Stimulated activated CD8-positive, alpha-beta memory T cell treated with anti-CD3 and anti-CD28 coated beads, Interleukin-15, amount 100 ng/mL, for 4 hours (primary cell): ENCODE measurements at places on chromosomes 4 and X.

GRCh38 chr4:139887962-139888735 lies 222.5 kb downstream of the MGST2 start:
- DNase-seq = no peak

DNA sequence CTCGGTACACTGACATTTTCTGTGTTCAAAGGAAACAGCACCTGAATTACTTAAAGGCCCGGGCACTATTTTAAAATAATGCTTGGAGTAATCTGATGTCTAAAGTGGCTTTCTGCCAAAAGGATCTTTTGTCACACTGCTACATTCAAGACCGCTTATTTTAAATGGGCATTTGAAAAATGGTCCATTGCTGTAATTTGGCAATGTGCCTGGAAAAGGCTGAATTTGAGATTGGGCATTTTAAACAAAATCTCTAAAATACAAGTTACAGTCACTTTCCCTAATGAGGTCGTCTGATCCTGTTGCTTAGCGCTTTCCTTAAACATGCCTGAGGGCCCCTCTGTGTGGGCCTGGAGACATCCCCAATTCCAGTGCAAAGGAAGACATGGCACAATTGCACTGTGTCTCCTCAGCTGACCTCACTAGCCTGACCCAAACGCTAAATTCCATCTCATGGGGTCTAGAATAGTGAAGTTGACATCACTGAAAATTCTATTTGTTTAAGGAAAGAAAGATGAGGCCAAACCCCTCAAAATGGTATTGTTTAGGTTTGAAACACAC lies 214.2 kb downstream of the GPC3 start:
- DNase-seq = no peak

- no peak for DNase-seq
Measured at GRCh38 chr4:76658231-76659102, 223.4 kb downstream of the SHROOM3 start.

GRCh38 chr4:3436798-3437581 lies 4.8 kb upstream of the HGFAC start:
- DNase-seq = no peak

GRCh38 chr4:54233277-54233696 lies 4.2 kb downstream of the PDGFRA start:
- peak; percentile 35 for DNase-seq

GRCh38 chrX:34886011-34886410 lies 56.6 kb upstream of the FAM47B start:
- DNase-seq = no peak

DNA sequence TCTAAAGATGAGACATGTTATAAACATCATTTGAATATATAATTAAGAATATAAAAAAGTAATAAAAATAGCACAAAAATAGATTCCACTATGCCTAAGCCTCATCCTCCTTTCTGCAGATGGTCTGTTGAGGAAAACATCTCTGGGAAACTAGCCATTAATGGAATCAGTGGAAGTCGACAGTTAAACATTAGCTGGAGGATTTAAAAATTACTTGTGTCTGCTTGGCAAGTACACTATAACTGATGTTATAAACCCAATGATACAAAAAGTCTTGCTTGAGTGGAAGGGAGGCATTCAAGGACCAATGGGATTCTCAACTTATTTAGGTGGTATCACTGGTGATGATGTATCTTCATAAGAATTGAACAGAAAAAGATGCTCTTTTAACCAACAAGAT lies 1598.3 kb downstream of the PCDH18 start:
- DNase-seq = no peak

GRCh38 chr4:88775026-88775425 lies 77.4 kb upstream of the NAP1L5 start:
- DNase-seq = no peak
